SJSA1 (cell line): ENCODE measurements at places on chromosomes 6 and 20. TPM values are rescaled to one million over a fixed set of nuclear protein-coding genes. Genes with fewer than 3 reads are reported as not detected.

GRCh38 chr20:9474835-9475415 is 39.5 kb upstream of the LAMP5 start:
- DNase-seq = no peak

- no peak for DNase-seq
These were observed 314.6 kb downstream of the ZFAND3 start for GRCh38 chr6:38133932-38134703.

DNA sequence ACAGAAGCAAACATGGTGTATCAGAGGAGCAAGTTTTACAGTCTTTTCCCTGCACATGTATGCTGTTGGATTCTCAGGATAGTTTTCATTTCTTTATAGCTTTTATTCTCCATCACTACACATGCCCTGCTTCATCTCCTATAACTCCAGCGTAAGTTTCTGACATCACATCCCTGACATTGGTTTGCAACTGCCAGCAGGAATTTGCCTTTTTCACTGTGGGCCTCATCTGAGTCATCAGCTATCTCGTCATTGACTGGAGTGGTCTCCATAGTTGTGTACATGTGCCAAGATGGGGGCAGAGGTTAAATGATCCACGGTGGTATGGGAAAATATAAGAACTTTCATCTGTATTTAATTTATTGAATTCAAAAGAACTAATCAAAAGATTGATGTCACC is 96.7 kb downstream of the SLX4IP start:
- no peak for DNase-seq

DNA sequence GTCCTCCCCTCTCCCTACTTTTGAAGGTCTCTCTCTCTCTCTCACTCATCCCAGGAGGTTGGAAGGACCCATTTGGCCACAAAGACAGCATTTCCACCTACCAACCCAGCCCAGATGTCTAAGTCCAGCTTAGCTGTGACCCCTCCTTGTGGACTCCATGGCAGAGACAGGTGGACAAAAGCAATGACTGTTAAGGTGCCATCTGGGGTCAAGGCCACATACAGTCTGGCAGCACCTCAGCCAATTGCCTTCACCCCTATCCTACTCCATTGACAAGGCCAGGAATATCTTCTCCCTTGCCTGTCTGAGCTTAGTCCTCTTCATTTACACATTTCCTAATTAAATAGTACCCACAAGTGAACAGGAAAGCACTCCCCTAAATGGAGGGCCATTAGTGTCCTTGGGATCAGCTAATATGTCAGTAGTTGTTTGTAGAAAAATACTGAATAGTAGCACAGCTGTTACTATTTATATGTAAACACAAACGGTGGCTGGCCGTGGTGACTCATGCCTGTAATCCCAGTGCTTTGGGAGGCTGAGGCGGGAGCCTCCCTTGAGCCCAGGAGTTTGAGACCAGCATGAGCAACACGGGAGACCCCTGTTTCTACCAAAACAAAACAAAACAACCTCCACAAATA is 28.8 kb downstream of the GCM1 start:
- peak; percentile 88 for DNase-seq

GRCh38 chr6:36743538-36744303 is 46.1 kb downstream of the RAB44 start:
- no peak for DNase-seq

GRCh38 chr20:460180-460579 is 2.2 kb downstream of the TBC1D20 start:
- DNase-seq = no peak

DNA sequence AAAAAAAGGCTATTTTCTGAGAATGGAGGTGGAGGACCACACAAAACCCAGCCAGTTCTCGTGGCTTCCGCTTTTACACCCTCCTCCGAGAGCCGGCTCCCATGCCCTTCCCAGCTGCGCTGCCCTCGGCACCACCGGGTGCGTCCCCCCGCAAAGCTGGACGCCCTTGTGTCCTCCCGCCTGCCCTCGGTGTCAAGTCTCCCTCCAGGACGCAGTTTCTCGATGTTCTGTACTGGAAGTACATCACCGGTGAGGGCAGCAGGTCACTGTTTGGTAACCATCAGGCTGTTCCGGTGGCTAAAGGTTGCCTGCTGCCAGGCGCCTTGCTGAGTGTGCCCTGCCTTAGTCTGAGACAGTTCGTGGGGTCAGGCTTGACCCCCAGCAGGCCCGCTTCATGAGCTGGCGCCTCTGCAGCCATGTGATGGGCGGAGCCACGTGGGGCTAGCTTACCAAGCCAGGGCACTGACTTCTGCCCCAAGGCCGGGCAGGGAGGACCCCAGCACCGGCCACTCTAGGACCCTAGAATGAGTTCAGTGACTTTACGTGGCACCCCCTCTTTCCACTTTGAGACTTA is 34.6 kb downstream of the RREB1 start:
- no peak for DNase-seq

- no peak for DNase-seq
These were observed 74.4 kb downstream of the ITCH start for GRCh38 chr20:34437330-34437986.

PLAGL2 gene
- 2.6 and 3.3 TPM in 2 replicates for total RNA-seq

SH3BGRL2 gene
- total RNA-seq = 4.7 and 6.8 TPM in 2 replicates

DNA sequence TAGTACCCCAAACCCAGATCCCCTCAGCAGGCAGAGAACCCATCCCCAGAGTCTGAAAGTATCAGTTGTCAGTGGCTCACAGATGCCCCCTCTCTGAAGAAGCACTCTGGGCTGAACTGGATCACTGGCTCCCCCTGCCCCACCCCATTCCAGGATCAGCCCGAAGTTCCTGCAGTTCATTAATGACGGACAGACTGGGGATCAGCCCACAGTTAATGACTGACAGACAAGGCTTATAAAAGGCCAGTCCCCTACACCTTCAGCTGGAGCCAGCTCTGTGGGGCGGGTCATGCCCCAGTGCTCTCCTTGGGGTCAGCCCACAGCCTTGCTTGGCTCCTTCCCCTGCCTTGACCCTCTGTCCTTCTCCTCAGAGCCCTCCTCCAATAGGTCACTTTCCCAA is 21.7 kb downstream of the KIAA1755 start:
- no peak for DNase-seq

RAD21L1 gene
- 0.19 and 0.29 TPM in 2 replicates for total RNA-seq
